ENCODE measurements at places on chromosomes 16 and 17.

DNA sequence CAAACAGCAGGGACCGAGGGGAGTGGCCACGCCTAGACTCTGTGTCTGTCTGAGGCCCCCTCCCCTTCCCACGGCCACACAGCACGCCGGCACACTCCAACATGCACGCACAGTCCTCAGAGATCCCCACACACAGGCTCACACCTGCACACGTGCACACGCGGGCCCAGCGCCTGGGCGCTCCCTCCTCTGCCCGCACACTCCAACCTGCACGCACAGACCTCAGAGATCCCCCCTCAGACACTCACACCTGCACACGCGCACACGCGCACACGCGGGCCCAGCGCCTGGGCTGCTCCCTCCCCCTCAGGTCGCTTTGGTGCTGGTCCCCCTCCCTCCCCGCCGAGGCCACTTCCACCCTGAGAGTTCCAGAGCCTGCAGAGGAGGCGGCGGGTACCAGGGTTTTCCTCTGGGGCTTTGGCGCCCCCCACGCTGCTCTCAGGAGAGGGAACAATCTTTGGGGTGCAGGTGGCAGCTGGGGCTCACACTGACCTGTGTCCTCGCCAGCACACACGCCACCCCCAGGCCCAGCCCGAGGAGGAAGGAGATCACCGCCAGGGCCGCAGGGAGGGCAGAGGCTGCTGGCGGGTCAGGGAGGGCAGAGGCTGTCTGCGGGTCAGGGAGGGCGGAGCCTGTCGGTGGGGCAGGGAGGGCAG is 1.6 kb downstream of the CD7 start:
- DNase-seq: no peak

DNA sequence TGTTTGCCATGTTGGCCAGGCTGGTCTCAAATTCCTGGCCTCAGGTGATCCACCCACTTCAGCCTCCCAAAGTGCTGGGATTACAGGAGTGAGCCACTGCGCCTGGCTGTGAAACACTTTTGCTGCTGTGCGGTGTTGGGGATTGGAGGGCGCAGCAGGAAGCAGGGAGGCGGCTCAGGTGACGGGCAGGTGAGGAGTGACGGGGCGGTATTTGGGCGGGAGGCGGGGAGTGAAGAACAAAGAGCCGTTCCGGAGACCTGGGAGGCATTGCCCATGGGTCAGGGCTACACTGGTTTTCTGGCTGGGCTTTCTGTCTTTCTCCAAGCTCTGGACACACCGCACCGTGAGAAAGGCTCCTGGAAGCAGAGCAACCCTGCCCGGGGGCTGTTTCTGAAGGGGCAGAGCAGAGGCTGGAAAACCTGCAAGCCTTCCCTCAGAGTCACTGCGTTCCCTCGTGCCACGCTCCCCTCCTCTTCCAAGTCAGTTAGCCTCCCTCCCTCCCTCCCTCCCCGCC is 22.1 kb downstream of the CRISPLD2 start:
- DNase-seq: peak; percentile 75

DNA sequence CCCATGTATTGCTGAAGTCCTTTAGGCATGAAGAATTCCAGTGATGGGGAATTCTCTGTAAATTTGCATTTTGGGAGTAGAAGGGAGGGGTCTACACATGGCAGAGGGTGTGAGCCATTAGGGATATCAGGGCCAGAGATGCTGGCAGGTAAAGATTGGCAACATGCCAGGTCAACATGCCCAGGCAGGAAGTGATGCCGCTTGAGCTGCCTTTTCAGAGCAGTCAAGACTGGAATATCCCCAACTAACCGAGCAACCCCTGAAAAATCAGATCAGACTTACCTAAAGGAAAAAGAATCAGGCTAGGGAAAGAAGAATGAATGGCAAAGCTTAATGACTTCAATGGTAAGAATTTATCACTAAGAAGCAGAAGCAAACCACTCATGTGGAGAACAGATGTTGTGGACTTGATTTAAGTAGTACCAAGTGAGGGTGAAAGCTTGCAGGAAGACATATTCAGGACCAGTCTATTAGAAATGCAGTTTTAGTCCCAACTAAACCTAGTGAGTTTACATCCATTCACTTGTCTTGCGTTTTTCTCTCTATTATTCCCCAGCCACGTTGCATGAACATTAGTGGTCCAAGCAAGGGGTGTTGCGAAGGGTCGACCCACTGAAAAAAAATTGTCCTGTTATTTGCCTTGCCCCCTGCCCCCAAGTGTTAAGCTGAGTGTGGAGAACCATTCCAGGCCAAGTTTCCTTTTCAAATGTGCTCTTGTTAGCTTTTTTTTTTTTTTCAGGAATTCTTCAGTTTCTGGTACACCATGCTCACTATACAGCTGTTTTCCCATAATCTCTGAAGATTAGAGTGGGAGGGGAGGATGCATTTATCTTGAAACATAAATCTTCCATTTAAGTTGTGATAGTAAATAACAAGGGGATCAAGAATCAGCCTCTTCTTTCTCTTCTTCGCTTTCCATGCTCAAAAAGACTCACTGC is 105.2 kb downstream of the ABCA8 start:
- peak; percentile 15 for DNase-seq

- no peak for DNase-seq
Measured at GRCh38 chr17:48177816-48178215, 70.2 kb downstream of the SNX11 start.

DNA sequence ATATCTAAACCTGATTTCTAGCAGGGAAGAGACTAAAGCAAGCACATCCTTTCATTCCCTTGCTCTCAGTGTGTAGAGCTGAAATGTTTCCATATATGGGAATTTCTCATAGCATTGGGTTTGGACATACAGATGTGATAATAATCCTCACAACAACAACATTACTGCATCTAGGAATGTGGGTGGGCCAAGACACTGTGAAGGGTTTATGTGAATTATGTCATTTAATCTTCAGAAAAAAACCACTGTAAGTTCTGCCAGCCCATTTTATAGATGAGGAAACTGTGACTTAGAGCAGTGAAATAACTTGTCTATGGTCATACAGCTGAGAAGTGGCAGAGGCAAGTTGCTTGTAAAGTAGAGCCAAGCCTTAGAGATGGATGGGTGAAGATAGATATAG is 5.2 kb downstream of the OMG start:
- DNase-seq: no peak

DNA sequence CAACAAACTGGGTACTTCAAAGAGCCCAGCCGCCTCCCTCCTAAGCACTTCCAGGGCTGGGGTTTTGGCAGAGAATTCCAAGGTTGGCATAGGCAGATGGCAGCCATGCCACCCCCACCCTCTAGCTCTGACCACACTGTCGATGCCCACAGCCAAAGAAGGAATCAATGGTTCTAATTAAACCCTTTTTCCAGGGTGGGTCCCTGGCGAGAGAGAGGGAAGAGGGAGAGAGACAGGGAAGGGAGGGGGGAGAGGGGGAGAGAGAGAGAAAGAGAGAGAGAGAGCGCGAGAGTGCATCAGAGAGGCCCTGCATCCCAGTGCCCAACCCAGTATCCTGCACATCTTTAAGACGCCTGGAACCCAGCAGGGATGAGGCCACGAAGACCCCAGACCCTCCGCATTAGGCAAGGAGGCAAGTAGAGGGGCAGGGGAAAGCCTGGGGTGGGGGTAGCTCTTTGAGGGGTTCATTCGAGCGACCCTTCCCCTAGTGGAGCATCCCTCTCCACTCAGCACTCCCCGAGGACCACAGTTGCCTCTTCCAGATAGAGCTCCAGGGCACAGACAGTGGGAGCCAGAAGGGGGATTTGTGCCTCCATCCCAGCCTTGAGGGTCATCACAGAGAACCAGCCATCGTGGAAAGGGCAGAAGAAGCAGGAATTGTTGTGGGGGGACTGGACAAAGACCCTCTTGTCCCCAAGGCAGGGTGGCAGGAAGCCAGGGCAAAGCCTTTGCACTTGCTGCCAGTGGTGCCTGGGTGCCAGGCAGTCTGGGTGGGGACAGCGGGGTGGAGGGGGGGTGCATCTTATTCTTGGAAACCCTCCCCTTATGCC is 2.6 kb downstream of the SRCIN1 start:
- no peak for DNase-seq

DNA sequence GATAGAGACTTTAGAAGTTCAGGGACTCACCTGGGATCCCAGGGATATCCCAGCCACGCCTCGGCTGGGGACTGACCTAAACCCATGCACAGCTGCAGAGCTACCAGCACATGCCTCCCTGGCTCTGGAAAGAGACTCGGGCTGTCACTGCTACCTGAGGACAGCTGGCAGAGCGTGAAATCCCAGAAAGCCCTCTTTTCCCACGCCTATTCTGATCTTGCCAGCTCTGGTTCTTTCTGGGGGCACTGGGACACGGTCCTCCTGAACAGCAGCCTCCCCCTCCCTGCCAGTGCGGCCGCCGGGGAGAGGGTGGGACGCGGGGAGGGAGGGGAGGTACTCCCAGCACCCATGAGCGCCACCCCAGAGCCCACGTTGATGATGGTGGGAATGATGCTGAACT is 10.8 kb downstream of the P2RX5 start:
- DNase-seq: no peak

- no peak for DNase-seq
Measured at GRCh38 chr16:86067516-86067915, 168.6 kb downstream of the IRF8 start.

DNA sequence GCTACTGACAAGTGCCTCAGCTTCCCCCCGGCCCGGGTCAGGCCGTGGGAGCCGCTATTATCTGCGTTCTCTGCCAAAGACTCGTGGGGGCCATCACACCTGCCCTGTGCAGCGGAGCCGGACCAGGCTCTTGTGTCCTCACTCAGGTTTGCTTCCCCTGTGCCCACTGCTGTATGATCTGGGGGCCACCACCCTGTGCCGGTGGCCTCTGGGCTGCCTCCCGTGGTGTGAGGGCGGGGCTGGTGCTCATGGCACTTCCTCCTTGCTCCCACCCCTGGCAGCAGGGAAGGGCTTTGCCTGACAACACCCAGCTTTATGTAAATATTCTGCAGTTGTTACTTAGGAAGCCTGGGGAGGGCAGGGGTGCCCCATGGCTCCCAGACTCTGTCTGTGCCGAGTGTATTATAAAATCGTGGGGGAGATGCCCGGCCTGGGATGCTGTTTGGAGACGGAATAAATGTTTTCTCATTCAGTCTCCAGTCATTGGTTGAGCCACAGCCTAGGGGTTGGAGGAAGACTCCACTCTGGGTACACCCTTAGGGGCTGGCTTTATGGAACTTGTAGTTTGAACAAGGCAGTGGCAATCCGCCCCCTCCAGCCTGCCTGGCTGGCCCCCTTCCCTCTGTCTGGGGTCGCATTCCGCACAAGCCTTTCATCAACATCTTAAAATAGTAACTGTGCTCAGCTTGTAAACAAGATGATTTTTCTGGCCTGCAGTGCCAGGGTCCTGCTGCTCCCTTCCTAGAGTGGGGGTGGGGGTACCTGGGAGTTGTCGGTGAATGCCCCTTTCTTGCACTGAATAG is 4.1 kb downstream of the SYNGR2 start:
- no peak for DNase-seq

GRCh38 chr16:3235856-3236669 is 1.1 kb upstream of the ZNF200 start:
- no peak for DNase-seq

DNA sequence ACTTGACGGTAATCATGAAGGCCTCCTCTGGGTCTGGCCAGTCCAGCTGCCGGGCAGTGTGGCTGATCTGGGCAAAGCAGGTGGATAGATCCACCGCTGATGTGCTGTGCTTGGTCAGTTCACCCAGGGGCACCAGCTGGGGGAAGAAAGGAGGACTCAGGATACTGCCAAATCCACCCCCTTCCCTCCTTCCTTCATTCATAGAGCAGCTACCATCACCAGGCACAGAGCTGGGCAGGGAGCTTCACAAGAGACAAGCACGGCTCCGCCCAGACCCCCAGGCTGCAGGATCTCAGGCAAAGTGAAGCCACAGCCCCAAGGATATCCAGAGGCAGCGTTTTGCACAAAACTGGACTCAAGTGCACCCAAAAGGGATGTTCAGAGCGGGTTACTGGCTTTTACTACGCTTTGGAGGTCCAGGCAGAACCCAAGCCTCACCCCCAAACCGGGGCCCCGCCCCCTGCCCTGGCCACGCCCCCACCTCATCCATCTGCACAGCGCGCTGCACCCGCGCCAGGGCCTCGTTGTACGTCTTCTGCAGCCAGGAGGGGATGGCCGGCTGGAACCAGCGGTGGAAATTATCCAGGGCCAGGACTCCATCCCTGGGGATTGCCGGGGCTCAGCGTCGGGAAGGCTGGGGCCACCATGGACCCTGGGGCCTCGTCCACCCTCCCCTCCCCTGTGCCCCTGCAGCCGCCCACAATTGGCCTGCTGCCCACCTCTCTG is 9.1 kb downstream of the UNC13D start:
- DNase-seq: no peak

DNA sequence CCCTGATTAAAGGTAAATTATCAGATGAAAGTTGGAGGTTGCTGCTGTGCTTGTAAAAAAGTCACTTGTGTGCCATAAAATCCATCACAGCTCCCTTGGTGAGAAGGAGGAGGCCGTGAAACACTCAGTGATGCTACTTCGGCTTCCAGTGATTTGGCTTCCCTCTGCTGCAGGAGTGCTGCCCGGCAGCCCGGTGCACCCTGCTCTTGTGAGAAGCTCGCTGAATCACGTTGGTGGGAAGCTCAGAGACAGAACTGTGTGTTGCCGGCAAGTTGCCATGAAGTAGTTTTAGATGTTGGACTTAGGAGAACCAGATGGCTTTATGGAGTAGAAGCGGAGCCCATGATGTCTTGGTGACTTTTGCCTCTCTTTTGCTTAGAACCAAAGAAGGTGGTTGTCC is 33.3 kb downstream of the MSI2 start:
- DNase-seq: no peak

DNA sequence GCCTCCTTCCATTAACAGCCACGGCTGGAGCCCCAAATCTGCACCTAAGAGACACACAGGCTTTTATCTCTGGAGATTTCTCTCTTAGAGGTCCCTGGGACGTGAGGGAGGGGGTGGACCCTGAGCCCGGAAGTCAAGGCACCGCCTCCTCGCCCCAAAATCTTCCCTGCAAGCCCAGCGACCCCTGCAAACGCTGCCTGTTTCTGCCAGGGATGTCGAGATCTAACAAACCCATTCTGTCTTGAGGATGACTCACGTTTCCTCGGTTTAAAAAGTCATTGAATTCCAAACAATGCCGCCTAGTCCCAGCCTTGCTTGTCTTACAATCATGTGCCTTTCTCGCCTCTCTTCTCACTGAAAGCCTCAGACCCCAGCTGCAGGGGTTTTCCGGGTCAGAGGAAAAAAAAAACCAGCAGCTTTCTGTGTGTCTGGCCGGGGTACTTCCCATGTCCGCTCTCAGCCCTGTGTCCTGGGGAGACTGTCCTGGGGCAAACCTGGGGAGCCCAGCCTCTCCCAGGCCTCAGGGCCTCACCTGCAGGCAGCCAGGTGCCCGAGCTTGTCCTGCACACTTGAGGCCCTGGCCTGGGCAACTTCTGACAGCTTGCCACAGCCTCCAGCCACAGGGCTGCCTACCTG is 15.4 kb downstream of the ARL2BP start:
- DNase-seq: no peak

- DNase-seq: no peak
Measured at GRCh38 chr16:31072540-31073141, 1.4 kb downstream of the ZNF668 start.

GRCh38 chr16:83343935-83344366 is 463.8 kb upstream of the HSBP1 start:
- no peak for DNase-seq
